Fibroblast of gingiva (primary cell): ENCODE measurements at places on chromosomes 6 and 20.

DNA sequence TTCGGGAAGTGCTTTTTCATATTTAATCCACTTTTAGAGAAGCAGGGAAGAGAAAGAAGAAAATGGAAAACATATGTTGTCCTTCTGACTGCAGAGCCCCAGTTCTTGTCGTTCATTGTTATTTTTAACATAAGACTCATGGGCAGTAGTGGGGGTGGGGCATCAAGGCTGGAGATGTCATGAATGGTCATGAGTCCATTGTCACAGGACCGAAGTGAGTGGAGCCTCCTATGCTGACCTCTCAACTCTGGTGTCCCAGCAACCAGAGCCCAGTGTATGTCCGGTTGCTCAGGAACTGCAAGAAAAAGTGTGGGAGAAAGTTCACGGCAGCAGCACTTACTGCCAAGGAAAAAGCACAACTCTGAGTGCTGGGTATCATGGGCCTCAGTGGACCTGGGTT is 108.6 kb downstream of the BANF2 start:
- peak; percentile 96 for DNase-seq

DNA sequence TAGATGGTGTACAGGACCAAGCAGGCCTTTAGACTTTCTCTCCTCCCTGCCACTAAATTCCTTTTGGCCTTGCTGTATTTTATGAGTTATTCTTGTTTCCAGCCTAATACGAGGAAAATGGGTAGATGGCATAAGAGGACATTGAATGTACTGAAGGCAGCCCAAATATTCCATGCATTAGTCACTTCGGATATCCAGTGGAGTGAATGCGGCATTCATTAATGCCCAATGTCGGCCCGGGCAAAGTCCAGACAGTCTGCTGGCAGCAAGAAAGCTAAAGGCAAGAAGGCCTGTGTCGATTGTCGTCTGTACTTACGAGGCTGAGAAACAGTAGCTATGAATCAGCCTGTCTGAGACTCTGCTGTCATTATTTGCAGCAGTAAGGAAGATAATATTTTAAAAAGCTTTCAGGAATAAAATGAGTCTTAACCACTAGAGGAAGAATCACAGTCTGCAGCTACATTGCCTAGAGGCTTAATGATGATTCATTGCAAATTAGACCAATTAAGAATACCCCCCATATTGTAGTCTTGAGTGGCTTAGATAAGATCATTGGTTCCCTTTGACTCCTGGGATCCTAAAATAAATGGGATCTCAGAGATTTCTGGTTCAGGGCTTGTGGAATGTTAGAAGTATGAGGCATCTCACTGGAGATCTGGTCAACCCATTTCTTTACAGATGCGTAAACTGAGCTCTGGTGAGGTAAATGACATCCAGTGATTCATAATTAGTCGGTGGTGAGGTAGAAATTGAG is 534.1 kb upstream of the JAG1 start:
- peak; percentile 38 for DNase-seq

GRCh38 chr20:45967551-45968080 is 4.4 kb downstream of the ZNF335 start:
- no peak for DNase-seq

DNA sequence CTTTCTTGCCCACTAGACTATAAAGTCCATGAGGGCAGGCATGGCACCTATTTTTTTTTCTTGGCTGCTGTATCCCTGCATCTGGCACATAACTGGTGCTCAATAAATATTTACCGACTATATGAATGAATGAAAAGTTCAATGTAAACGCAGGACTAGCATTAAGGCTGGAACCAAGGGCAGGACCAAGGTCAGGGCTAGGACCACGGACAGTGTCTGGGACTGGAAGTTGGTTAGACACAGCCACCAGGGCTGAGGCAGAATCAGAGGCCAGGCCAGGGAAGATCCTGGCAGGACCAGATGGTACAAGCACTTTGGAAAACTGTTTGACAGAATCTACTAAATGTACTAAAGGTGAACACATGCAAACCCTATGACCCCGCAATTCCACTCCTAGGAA is 3.7 kb downstream of the TNXB start:
- no peak for DNase-seq

- DNase-seq, result no peak
These were observed 1.0 kb downstream of the SCML4 start for GRCh38 chr6:107823047-107823557.

DNA sequence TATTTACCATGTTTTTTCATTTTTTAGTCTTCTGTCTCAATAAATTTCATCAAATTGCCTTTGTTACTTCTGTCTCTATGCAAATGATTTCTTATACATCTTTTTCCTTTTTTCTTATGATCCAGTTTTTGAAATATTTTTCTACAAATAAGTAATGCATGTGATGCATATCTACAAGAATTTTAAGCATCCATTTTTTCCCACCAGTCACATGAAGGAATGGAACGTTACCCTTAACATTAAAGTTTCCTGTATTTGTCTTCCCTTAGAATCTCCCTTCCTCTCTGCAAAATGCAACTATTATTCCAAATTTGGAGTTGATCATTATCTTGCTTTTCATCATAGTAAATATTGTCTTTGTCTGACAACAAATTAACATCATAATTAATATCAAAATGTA is 35.5 kb downstream of the PSMB9 start:
- no peak for DNase-seq

DNA sequence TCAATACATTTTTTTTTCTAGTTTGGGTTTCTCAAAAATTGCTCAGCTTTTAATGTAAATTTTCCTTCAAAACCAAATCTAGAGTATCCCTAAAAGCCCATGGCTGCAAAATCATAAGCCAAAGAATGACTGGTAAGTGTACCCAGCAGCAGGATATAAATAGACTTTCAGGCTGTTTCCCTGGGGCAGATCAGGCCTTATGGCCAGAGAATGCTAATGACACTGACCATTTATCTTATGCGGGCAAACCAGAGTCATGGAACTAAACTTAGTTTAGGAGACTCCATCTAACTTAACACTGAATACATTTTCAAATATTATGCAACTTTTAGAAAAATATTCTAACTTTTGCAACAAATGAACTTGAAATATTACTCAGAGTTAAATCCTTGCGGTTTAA is 7.4 kb downstream of the OSER1 start:
- peak; percentile 31 for DNase-seq

GRCh38 chr20:39946931-39947330 is 742.1 kb downstream of the MAFB start:
- no peak for DNase-seq

GRCh38 chr6:33450434-33450833 is 3.9 kb upstream of the ZBTB9 start:
- DNase-seq, result no peak

- no peak for DNase-seq
These were observed 1.1 kb downstream of the LRRC1 start for GRCh38 chr6:53795702-53796450.

DNA sequence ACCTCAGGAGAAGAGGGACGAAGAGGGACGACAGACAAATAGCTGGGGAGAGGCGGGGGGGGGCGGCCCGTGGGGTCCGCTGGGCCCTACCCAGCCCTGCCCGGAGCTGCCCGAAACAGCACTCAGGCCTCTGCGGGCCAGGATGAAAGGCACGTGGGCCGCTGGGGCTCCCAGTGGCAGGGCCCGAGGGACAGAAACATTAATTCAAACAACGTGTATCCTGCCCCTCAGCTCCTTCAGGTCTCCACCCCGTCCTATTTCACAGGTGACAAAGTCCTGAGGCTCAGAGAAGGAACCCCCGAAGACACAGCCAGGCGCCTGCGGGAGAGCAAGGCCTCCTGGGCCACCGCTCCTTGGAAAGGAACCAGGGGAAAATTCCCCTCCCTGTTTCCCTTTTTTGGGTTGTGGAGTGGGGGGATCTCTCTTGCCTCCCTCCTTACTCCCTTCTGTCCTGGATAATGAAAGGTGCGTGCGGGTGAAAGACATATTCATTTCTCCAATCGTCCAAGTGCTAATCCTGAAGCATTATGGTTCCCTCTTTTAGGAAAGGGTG is 93.3 kb downstream of the RNASET2 start:
- DNase-seq, result no peak

- DNase-seq, result no peak
These were observed 217.9 kb downstream of the SAMD5 start for GRCh38 chr6:147726342-147726741.

DNA sequence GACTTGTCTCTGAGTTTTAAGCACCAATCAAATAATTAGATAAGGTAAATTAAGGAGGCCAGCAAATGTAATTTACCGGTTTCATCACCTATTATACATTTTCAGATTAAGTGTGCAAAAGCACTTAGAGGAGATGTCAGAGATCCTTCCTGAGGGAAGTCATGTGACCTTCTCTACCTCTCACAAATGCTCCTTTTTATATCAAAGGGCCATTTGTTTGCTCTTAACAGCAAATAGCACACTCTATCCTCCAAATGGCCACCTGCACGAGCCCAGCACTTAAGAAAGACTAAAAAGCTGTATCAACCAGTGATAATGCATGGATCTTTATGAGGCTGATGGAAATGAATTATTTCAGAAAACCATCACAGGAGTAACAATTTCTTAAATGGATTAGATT is 149.4 kb downstream of the ELOVL4 start:
- DNase-seq, result no peak

- no peak for DNase-seq
These were observed 67.9 kb downstream of the ARMC2 start for GRCh38 chr6:108916026-108916686.

DNA sequence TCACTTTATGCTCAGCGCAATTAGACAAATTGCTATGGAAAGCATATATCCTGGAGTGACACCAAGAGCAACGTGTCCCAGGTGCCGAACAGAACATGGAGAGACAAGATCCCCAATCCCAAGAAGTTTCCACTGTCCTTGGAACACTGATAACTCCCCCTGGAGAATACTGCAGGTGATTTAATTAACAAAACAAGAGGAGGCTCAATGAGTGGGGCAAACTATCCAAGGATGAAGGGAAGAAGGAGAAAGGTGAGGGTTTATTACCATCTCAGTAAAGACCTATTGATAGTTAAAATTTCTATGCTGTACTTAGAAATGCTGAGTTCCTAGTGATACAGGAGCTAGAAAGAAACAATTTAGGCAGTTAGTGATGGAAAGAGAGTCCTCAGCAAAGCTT is 35.7 kb downstream of the EDN1 start:
- DNase-seq, result no peak

DNA sequence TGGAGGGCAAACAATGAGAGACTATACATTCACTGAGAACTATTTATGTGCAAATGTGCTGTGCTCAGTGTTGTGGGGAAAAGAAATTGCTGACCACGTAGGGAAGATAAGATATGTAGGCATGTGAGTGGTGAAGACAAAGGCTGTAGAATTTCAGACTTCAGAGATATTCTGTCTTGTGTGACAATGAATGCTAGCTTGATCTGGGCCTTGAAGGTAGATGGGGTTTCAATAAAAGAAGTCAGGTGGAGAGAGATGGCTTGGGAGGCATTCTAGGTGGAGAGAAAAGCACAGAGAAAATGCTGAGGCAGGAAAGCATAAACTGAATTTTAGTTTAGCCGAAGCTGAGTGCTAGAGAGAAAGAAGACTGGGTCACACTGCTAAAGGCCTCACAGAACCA is 56.8 kb upstream of the EEF1A1 start:
- no peak for DNase-seq

- DNase-seq, result no peak
These were observed 107.3 kb downstream of the UST start for GRCh38 chr6:148854096-148854495.

- peak; percentile 64 for DNase-seq
These were observed 38.7 kb upstream of the THEMIS start for GRCh38 chr6:127939442-127940066.

DNA sequence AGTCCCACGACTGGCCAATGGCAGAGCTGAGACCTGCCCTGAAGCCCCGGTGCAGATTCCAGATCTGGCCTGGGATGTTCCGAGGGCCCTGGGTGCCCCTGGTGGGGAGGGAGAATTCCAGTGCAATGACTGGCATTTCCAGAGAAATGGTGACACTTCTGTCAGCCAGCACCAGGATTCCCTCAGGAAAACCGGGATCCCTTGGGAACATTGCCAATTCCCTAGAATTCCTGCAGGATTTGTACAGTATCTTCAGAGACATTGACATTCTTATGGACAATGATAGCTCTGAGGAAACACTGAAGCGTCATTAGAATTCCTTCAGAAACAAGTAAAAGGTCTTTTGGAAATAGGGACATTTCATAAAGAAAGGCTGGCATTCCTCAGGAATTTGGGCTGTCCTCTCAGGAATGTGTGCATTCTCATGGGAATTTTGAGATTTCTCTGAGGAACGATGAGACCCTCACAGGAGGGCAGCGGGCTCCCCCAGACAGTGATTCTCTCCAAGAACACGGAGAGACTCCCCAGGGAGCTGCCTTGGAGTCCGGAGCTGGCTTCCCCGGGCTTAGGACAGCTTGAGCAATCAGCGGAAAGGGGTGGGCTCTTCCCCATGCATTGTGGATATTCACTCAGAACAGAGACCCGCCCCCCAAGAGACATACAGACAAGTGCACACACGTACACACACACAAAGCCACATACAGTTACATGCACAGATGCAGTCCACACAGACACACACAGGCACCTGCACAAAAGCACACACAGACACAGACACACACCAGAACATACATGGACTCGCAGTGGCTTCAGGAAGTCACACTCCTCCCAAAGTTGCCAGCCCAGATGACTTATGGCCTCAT is 35.2 kb upstream of the BPIFA2 start:
- no peak for DNase-seq

GRCh38 chr6:70163795-70164194 is 139.1 kb downstream of the COL9A1 start:
- no peak for DNase-seq

DNA sequence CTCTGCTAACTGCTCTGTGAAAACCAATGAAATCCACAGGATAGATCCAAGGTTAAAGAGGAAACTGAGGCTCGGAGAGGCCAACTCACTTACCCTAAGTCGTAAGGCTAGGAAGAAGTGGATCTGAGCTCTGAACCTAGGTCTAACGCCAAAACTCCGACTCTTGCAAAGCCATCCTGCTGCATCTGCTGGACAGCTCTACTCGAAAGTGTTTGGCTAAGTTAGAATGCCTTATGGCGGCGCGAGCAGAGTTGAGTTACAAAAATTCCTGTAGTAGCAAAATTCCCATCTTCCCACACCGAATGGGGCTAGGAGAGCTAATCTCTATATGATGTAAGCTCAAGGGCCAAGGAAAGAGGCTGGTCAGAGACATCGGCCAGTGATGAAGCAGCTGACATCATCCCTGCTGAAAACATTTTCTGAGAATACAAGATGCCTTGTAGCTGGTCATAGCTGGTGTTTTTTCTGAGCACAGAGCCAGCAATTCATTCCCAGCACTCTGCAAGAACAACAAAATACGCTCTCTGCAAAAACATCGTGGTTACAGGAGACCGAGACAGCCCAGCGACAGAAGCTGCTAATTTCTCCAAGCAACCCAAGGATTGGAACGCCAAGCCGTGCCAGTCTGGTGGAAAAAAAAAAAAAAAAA is 1.8 kb downstream of the SPATA2 start:
- DNase-seq, result no peak

DNA sequence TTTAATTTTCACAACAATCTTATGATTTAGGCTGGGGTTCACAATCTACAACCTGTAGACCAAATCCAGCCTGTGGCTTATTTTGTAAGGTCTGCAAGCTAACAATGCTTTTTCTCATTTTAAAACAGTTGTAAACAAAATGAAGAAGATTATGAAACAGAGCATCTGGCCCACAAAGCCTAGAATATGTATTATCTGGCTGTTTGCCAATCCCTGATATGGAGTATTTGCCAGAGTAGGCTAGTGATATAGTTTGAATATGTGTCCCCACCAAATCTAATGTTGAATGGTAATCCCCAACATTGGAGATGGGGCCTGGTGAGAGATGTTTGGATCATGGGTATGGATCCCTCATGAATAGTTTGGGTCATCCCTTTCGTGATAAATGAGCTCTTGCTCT is 201.8 kb downstream of the DHX35 start:
- no peak for DNase-seq

GRCh38 chr6:25186919-25187318 is 92.3 kb upstream of the CARMIL1 start:
- no peak for DNase-seq
